Activated CD8-positive, alpha-beta T cell treated with anti-CD3 and anti-CD28 coated beads, Interleukin-2, amount 10 ng/mL, durations not matched to agents 7 days and 5 days (primary cell): ENCODE measurements at places on chromosomes 2 and 18. TPM values are rescaled to one million over a fixed set of nuclear protein-coding genes. Genes with fewer than 3 reads are reported as not detected.
A peak's percentile ranks its signal among the peaks of the same experiment; 100 is the strongest.

GRCh38 chr18:41022484-41022883 lies 932.5 kb upstream of the PIK3C3 start:
- DNase-seq, result no peak

GRCh38 chr2:232333361-232334135 lies 45.0 kb upstream of the ALPP start:
- no peak for DNase-seq

- no peak for DNase-seq
These were observed 48.6 kb downstream of the EMX1 start for GRCh38 chr2:72965770-72966450.

GRCh38 chr2:174023591-174024523 lies 58.7 kb upstream of the SP3 start:
- DNase-seq, result no peak

GRCh38 chr2:109474319-109474825 lies 139.4 kb downstream of the SEPTIN10 start:
- DNase-seq, result no peak

GRCh38 chr2:160703648-160704585 lies 210.3 kb upstream of the RBMS1 start:
- peak; percentile 64 for DNase-seq

DNA sequence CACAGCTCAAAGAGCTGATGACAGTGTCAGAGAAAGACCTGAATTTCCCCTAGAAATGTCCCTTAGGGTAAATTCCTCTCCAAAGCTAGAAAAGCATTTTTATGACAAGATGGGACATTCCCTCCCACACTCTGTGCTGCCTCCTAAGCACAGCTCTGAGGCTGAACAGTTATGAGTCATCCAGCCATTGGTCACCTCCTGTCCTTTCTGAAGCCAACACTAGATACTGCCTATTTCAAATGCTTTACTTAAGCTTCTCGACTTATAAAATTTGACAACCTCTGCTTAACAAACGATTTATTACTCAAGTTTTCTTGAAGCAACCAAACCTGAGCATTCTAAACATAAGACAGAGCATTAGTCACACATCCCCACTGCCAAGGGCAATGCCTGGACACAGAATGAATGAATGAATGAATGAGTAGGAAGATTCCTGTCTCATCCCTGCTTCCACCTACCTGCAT lies 35.4 kb downstream of the B4GALT6 start:
- no peak for DNase-seq

DNA sequence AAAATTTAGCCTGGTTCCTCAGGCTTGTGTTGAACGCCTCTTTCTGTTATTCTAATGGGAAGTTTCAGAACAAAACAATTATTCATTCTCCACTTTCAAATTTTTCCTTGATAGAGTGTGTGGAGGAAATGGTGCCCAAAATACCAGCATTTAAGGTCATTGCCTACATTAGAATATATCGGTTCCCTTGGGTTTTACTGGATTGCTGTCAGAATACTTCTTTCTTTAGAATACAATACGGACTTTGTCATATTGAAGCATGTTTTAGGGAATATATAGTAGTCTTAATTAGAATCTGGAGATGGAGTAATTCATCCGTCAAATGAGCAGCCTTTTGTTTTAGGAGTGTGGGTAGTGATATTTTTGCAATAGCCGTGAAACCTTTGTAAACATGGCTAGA lies 13.3 kb downstream of the LIMS1 start:
- no peak for DNase-seq

- DNase-seq, result no peak
These were observed 334.3 kb downstream of the FIGN start for GRCh38 chr2:163401481-163401880.

DNA sequence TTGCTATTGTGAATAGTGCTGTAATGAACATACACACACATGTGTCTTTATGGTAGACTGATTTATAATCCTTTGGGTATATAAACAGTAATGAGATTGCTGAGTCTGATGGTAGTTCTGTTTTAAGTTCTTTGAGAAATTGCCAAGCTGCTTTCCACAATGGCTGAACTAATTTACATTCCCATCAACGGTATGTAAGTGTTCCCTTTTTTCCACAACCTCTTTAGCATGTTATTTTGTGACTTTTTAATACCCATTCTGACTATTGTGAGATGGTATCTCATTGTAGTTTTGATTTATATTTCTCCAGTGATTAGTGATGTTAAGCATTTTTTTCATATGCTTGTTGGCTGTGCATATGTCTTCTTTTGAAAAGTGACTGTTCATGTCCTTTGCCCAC lies 86.7 kb downstream of the TTC27 start:
- DNase-seq, result no peak

- DNase-seq, result no peak
These were observed 1110.6 kb upstream of the ACVR2A start for GRCh38 chr2:146734042-146734820.

- DNase-seq, result no peak
These were observed 394.9 kb upstream of the ZEB2 start for GRCh38 chr2:144914622-144915318.

GRCh38 chr18:63099848-63100629 lies 219.5 kb downstream of the BCL2 start:
- peak; percentile 18 for DNase-seq

DNA sequence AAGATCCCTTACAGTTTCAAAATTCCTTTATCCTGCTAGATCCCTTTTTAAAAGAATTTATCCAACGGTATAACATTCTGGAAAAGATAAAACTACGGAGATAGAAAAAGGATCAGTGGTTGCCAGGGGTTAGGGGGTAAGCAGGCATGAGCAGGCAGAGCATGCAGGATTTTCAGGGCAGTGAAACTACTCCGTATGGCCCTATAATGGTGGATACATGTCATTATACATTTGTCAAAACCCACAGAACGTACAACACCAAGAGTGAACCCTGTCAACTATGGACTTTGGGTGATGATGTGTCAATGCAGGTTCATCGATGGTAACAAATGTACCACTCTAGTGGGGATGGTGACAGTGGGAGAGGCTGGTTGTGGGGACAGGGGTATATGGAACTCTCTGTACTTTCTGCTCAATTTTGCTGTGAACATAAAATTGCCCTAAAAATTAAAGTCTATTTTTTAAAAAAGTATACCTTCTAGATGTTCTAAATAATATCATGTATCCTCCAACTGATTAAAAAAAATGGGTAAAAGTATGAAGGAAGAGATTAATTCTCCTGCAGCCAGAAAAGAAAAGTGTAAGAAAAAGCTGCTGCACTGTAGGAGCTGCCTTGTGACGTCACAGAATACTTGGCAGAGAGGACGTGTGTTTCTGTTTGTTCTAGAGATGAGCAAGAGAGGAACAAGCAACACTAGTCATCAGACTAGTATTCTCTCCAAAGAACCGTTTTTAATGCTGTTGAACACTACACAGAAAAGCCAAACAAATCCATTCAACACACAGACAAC lies 23.6 kb downstream of the ANKRD44 start:
- DNase-seq, result peak; percentile 70

- DNase-seq, result peak; percentile 32
These were observed 44.8 kb downstream of the CHMP3 start for GRCh38 chr2:86518481-86518880.

DNA sequence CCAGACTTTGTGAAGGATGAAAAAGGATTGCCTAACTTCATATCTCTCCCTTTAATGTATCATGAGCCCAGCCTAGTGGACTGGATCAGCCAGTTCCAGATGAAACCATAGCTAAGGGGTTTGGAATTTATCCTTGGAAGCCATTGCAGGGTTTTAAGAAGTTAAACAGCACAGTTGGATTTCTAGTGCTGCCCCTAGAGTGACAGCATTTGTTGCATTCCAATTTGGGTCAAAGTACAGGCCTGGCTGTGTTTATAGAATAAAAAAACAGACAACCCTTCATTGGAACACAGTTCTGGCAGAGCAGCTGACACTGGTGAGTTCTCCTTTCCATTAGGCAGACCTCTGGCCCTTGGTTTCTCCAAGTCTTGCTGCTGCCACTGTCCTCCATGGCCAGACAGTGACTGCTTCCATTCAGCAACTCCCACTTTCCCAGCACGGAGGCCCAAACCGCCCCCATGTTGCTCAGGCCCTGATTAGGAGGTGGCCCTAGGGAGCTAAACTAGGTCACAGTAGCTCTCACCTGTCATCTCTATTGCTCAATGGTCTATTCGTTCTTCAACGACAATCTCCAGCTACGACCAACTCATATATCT lies 8.0 kb downstream of the GPR39 start:
- no peak for DNase-seq

DNA sequence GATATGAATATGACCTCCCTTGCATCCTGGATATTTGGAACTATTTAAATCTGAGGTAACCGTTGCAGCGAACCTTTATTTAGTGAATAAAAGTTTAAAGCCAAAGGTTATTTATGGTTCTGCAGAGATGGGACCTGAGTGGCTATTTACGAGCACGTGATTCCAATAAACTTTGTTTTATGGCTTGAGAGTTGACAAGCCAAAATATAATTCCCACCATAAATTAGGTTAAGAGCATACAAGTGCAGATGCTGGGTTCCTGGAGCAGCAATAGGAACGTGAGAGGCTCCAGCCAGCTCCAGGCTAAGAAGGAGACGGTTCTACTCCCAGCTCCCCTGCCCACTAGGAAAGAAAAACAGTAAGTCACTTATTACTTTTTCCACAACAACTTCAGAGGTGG lies 5.2 kb upstream of the HOXD4 start:
- DNase-seq, result no peak

- DNase-seq, result no peak
These were observed 188.9 kb upstream of the OSR1 start for GRCh38 chr2:19547321-19547720.

- DNase-seq, result no peak
These were observed 68.6 kb upstream of the DNMT3A start for GRCh38 chr2:25410370-25410769.

- no peak for DNase-seq
These were observed 119.0 kb downstream of the CERS6 start for GRCh38 chr2:168574856-168575630.

GRCh38 chr18:52391810-52392559 lies 52.0 kb downstream of the DCC start:
- DNase-seq, result no peak

DNA sequence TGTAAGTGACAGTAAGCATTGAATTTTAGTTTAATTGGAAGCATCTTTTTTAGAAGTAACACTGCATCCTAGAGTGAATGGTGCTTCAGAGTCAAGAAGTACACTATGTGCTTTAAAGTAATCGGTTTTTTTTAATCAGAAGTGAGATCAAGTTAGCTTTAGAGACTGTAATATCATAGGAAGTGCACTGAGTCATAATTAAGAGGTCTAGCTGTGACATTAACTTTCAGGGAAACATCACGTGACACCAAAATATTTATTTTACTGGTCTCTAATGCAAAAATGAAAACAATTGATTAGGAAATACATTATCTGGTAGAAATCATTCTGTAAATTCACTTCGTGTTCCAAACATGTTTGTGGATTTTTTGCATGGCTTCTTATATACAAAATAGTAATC lies 55.3 kb upstream of the KYNU start:
- DNase-seq, result no peak

- no peak for DNase-seq
These were observed 15.4 kb downstream of the ZNF516 start for GRCh38 chr18:76479351-76480238.

GRCh38 chr2:200348897-200349563 lies 42.5 kb downstream of the SPATS2L start:
- no peak for DNase-seq

The SIX3 gene
- total RNA-seq, result 0.10 TPM

The DLX1 gene
- not detected for total RNA-seq

The MYCN gene
- total RNA-seq, result not detected

The ANO7 gene
- 0.31 TPM for total RNA-seq

The CHN1 gene
- total RNA-seq, result 0.11 TPM

The GPC1 gene
- total RNA-seq, result 4.4 TPM

The B3GNT7 gene
- 0.26 TPM for total RNA-seq

The IL1RL1 gene
- total RNA-seq, result 0.13 TPM

The CHRND gene
- total RNA-seq, result not detected

The ACTR1B gene
- total RNA-seq, result 73.2 TPM

The UGT1A9 gene
- total RNA-seq, result not detected

The ALK gene
- not detected for total RNA-seq
